ENCODE measurements at places on chromosomes 5 and 9. TPM values are rescaled to one million over a fixed set of nuclear protein-coding genes. Genes with fewer than 3 reads are reported as not detected.

ASB6 gene
- 14.8 TPM for polyA plus RNA-seq

LPAR1 gene
- 22.4 TPM for polyA plus RNA-seq

C9orf50 gene
- polyA plus RNA-seq = 0.33 TPM

DIPK1B gene
- polyA plus RNA-seq = 13.3 TPM

SLC36A2 gene
- not detected for polyA plus RNA-seq

EQTN gene
- polyA plus RNA-seq = 0.34 TPM

PDLIM4 gene
- 17.9 TPM for polyA plus RNA-seq

LAMC3 gene
- polyA plus RNA-seq = 0.66 TPM

ALDH1A1 gene
- polyA plus RNA-seq = 181 TPM

PCDHA4 gene
- polyA plus RNA-seq = 1.3 TPM

F2RL1 gene
- 76.0 TPM for polyA plus RNA-seq

OGN gene
- 184 TPM for polyA plus RNA-seq

GPSM1 gene
- polyA plus RNA-seq = 39.9 TPM

IFNK gene
- polyA plus RNA-seq = 0.06 TPM

FOXD4L4 gene
- 0.03 TPM for polyA plus RNA-seq

CCL21 gene
- polyA plus RNA-seq = 60.4 TPM

TLX3 gene
- not detected for polyA plus RNA-seq

ACOT12 gene
- polyA plus RNA-seq = 0.72 TPM

MXD3 gene
- polyA plus RNA-seq = 14.9 TPM

CDH9 gene
- 0.91 TPM for polyA plus RNA-seq

PALM2AKAP2 gene
- 4.3 TPM for polyA plus RNA-seq

MARCOL gene
- polyA plus RNA-seq = not detected
